ENCODE measurements at places on chromosomes 11 and 22.

- H3K27me3 ChIP-seq, result peaks cover 5% of the 10 kb centered on the region
- no peak overlapping the region for H3K27ac ChIP-seq
- H3K4me1 ChIP-seq, result no peaks in the 10 kb centered on the region
- no peak for DNase-seq
- no peak overlapping the region for H3K4me3 ChIP-seq
These were observed 55.1 kb upstream of the SYT9 start for GRCh38 chr11:7196396-7197146.

- H3K27ac ChIP-seq, result peak within 1 kb of the TSS; percentile 98
- no peaks in the 10 kb centered on the region for H3K27me3 ChIP-seq
- peaks cover 46% of the 10 kb centered on the region for H3K36me3 ChIP-seq
- H3K4me3 ChIP-seq, result peak within 1 kb of the TSS; percentile 98
- DNase-seq, result peak; percentile 87
These were observed at the start of gene FADS2 for GRCh38 chr11:61827571-61828378. FADS2 (plus strand) TSS chr11:61828300; CDS start chr11:61828391, 91 bp downstream.

- no peaks in the 10 kb centered on the region for H3K36me3 ChIP-seq
- DNase-seq, result no peak
- no peak overlapping the region for H3K27ac ChIP-seq
- peaks cover 11% of the 10 kb centered on the region for H3K27me3 ChIP-seq
- H3K4me3 ChIP-seq, result no peak overlapping the region
These were observed 83.0 kb downstream of the TMPRSS5 start for GRCh38 chr11:113623114-113623513.

DNA sequence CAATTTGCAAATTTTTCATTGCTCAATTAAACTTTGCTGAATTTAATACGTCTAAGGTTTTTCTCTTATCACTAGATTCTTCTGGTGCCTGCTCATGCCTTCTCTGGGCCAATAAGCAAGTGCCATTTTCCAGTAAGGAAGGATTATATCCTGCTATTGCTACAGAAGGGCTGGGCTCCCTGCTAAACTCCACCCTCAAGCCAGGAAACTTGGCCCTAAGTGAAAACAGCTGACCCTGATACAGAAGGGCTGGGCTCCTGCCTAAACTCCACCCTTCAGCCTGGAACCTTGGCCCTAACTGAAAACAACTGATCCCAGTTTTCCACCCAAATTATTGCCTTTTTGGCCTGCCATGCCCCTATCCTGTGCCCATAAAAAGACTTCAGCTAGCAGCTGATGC lies 385.3 kb downstream of the DYNC2H1 start:
- H3K4me1 ChIP-seq, result no peaks in the 10 kb centered on the region
- no peaks in the 10 kb centered on the region for H3K36me3 ChIP-seq
- DNase-seq, result no peak
- no peaks in the 10 kb centered on the region for H3K27me3 ChIP-seq
- H3K4me3 ChIP-seq, result no peak overlapping the region

GRCh38 chr22:27614006-27614649 lies 187.4 kb downstream of the MN1 start:
- H3K4me3 ChIP-seq, result no peak overlapping the region
- no peaks in the 10 kb centered on the region for H3K36me3 ChIP-seq
- peaks cover 6% of the 10 kb centered on the region for H3K4me1 ChIP-seq

- peaks cover 11% of the 10 kb centered on the region for H3K36me3 ChIP-seq
- H3K27me3 ChIP-seq, result no peaks in the 10 kb centered on the region
- DNase-seq, result no peak
These were observed 115.9 kb upstream of the GRK3 start for GRCh38 chr22:25448435-25449051.

DNA sequence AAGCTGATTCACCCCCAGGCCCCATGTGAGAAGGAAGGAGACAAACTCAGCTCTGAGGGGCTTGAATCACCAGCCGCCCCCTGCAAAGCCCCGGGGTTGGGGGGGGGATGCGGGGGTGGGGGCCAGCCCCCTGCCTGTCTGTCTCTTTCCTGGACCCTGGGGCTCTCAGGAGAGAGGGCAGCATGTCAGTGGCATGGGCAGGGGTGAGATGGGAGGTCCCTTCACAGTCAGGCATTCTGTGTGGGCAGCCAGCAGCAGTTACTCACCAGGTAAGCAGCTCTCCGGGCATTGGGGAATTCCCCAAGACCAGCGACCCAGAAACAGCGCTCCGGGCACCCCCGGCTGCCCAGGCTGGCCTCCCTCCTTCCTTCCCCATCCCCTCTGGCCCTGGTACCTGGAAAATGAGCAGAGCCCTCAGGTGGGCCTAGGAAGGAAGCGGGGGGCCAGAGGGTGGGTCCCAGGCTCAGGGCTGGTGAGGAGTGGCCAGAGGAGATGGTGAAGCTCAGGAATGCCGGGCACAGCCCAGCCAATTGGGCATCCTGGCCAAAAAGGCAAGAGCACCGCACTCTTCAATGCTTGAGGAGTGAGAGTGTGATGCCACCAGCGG lies 4.2 kb upstream of the LIF start:
- no peaks in the 10 kb centered on the region for H3K36me3 ChIP-seq
- H3K4me1 ChIP-seq, result peaks cover 54% of the 10 kb centered on the region
- no peak overlapping the region for H3K27ac ChIP-seq
- H3K27me3 ChIP-seq, result peaks cover 30% of the 10 kb centered on the region
- DNase-seq, result peak; percentile 35

- no peak for DNase-seq
- no peaks in the 10 kb centered on the region for H3K4me1 ChIP-seq
- no peak overlapping the region for H3K27ac ChIP-seq
- H3K27me3 ChIP-seq, result no peaks in the 10 kb centered on the region
These were observed 55.0 kb downstream of the RTL6 start for GRCh38 chr22:44442851-44443595.

- no peak overlapping the region for H3K27ac ChIP-seq
- H3K36me3 ChIP-seq, result no peaks in the 10 kb centered on the region
- no peak for DNase-seq
- H3K4me1 ChIP-seq, result no peaks in the 10 kb centered on the region
- H3K27me3 ChIP-seq, result peaks cover 22% of the 10 kb centered on the region
- no peak overlapping the region for H3K4me3 ChIP-seq
These were observed 27.7 kb downstream of the LRRC74B start for GRCh38 chr22:21073482-21073881.

DNA sequence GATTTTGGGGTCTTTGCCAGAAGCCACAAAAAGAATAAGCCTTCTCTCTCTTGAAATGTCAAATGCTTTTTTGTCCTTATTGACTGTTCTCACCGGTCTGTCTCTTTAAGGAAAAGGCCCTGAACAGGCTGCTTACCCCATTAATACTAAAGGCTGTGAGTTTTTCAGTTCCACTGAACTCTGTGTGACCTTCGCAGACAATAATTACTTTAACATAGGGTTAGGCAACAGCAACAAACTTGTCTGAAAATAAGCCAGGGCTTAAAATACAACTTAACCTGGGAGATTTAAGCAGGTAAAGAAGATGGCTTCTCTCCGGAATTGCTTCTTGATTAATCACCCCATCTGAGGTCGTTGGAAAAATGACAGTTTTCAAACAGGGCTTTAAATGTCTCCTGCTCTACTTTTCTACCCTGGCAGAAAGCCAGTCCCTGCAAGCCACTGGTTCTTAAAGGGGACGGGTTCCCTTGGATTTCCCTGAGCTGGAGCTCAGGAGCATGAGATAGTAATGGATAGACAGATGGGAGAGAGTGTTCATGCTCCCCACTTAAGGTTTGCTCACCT lies 69.4 kb downstream of the ARL14EP start:
- no peaks in the 10 kb centered on the region for H3K4me1 ChIP-seq
- no peak overlapping the region for H3K27ac ChIP-seq
- peaks cover 9% of the 10 kb centered on the region for H3K27me3 ChIP-seq
- no peak overlapping the region for H3K4me3 ChIP-seq
- DNase-seq, result no peak
- H3K36me3 ChIP-seq, result no peaks in the 10 kb centered on the region

GRCh38 chr22:19645391-19645790 lies 68.9 kb upstream of the SEPTIN5 start:
- no peak overlapping the region for H3K27ac ChIP-seq
- H3K27me3 ChIP-seq, result peaks cover 47% of the 10 kb centered on the region

GRCh38 chr11:61571869-61572268 lies 9.0 kb downstream of the SYT7 start:
- H3K36me3 ChIP-seq, result no peaks in the 10 kb centered on the region
- DNase-seq, result no peak
- H3K4me1 ChIP-seq, result no peaks in the 10 kb centered on the region

DNA sequence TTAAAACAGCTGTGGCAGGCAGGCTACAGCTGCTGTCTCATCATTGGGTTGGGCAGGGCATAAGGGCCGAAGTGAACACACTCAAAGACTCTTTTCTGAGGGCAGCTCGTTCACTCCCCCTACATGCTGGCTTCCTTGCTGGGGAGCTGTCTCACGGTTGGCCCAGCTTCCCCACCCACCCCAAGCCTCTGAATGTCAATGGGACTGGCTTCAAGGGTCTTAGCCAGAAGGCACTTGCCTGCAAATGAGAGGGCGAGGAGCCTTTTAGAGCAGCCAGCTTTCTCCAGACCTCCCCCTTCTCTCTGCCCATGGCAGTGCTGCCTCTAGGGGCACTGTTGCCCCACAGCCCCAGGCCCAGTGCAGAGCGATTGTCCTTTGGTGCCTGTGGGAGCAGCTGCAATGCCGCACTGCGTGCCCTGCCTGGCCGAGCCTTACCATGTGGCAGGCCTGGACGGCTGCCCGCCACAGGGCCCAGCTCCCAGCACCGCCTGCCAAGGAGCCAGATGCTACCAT lies 94.7 kb upstream of the RASSF10 start:
- no peaks in the 10 kb centered on the region for H3K36me3 ChIP-seq
- H3K27ac ChIP-seq, result no peak overlapping the region
- no peak overlapping the region for H3K4me3 ChIP-seq
- peaks cover 4% of the 10 kb centered on the region for H3K27me3 ChIP-seq
- no peak for DNase-seq

DNA sequence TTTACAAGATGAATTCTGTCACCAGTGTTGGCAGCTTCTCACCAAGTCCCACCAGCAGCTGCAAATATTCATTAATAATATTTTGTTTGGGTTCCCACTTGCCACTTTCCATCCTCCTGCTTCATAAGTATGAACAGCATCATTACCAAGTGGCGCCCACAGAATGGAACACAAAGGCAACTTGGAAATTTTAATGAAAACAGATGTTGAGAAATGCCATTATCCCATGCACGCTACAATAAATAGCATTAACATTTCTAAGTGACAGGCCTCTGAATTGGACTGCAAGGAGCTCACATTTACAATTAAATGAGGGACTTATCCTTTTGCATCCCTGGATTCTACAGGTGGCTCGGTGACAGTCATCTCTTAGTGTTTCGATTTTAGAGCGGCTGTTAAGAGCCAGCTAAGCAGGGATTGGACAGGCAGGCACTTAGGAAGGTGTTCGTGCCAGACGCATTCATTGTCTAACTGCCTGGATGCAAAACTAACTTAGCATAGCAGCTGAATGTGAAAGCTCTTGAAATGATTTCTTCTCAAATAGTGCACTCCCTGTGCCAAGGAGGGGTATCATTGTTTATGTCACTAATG lies 170.3 kb downstream of the KIRREL3 start:
- H3K4me1 ChIP-seq, result no peaks in the 10 kb centered on the region
- H3K27ac ChIP-seq, result no peak overlapping the region
- H3K4me3 ChIP-seq, result no peak overlapping the region

DNA sequence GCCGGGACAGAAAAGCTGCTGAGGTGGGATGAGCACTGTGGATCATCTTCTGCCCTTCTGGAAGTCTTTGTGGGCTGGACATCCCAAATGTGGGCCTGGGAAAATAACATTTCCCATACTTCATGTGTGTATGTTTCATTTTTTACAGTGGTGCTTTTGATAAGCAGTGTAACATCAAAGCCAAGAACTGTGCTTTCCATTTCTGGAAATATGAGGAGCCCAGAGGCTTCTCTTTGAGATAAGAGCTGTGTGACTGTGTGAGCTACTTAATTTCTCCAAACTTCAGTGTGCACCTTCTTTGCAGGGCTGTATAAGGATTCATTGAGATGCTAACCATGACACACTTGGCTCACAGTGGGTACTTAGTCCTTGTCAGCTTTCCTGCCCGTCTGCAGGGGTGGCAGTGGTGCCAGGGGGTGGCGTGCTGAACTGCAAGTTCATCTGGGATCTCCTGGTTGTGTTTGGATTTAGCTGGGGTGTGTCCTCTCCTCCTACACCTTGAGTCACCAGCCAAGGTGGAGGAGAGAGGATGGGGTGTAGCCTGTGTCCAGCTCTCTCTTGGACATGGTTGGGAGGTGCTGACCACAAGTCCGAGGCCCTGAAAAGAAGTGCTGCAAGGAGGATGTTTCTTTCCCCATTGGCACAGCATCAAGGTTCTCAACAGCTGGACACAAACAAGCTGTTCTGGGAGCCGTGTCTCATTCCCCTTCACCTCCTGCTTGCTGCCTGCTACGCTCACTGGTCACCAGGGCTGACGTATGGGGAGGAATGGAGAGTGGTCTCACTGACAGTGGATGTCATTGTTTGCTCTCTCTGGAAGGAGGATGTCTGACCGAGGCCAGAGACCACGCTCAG lies 139.4 kb downstream of the TEAD1 start:
- H3K4me1 ChIP-seq, result peaks cover 1% of the 10 kb centered on the region
- no peaks in the 10 kb centered on the region for H3K36me3 ChIP-seq
- no peak overlapping the region for H3K27ac ChIP-seq
- no peak for DNase-seq
- no peak overlapping the region for H3K4me3 ChIP-seq
- H3K27me3 ChIP-seq, result peaks cover 32% of the 10 kb centered on the region

DNA sequence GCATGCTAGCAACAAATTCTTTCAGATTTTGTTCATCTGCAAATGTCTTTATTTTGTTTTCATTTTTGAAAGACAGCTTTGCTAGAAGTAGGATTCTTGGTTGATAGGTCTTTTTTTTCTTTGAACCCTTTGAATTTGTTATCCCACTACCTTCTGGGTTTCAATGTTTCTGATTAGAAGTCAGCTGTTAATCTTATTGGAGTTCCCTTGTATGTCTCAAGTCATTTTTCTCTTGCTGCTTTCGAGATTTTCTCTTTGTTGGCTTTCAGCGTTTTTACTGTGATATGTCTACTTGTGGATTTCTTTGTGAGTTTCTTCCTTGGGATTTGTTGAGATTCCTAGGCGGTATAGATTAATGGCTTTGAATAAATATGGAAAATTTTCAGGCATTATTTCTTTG lies 27.2 kb upstream of the MS4A8 start:
- H3K27me3 ChIP-seq, result no peaks in the 10 kb centered on the region
- DNase-seq, result no peak
- H3K27ac ChIP-seq, result no peak overlapping the region
- no peak overlapping the region for H3K4me3 ChIP-seq
- H3K4me1 ChIP-seq, result no peaks in the 10 kb centered on the region

DNA sequence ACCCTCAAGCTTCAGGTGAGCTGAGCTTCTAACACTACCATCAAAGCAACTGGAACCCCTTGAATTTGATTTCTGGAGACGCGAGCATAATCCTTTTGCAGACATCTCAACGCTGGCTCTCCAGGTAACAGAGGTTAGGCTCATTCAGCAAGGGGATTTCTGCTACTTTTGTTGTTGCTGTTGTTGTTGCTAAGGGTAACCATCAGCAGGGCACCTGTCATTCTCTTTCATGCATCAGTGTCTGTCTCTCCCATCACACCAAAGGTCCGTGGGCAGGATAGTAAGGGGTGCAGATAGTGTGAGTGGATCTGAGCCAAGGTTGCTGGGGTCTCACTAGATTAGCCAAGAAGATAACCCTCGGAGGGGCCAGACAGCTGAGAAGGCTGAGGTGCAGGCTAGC lies 90.3 kb downstream of the TP53I11 start:
- peaks cover 19% of the 10 kb centered on the region for H3K4me1 ChIP-seq
- H3K36me3 ChIP-seq, result no peaks in the 10 kb centered on the region
- DNase-seq, result no peak
- H3K4me3 ChIP-seq, result no peak overlapping the region
- peaks cover 33% of the 10 kb centered on the region for H3K27me3 ChIP-seq

- peak overlapping the region; percentile 49 for H3K27ac ChIP-seq
- H3K27me3 ChIP-seq, result no peaks in the 10 kb centered on the region
- H3K4me3 ChIP-seq, result no peak overlapping the region
- H3K4me1 ChIP-seq, result peaks cover 40% of the 10 kb centered on the region
- H3K36me3 ChIP-seq, result peaks cover 9% of the 10 kb centered on the region
These were observed 22.4 kb upstream of the MOB2 start for GRCh38 chr11:1508986-1509385.
